ENCODE measurements at places on chromosomes 1 and 21. TPM values are rescaled to one million over a fixed set of nuclear protein-coding genes. Genes with fewer than 3 reads are reported as not detected.

Gene PGLYRP3
- not detected for total RNA-seq

Gene KCNE2
- not detected for total RNA-seq

Gene TCEA3
- total RNA-seq: 186 TPM

Gene ISG15
- 31.2 TPM for total RNA-seq

Gene ZNF593OS
- total RNA-seq: not detected

Gene PSEN2
- total RNA-seq: 28.7 TPM

Gene PADI3
- not detected for total RNA-seq

- DNase-seq: no peak
Measured at GRCh38 chr1:11780380-11781147, 18.6 kb downstream of the C1orf167 start.

GRCh38 chr1:212665241-212666115 is 34.2 kb downstream of the BATF3 start:
- peak; percentile 72 for DNase-seq

- DNase-seq: no peak
Measured at GRCh38 chr1:71222668-71223067, 141.8 kb upstream of the ZRANB2 start.

- no peak for DNase-seq
Measured at GRCh38 chr1:214471458-214471857, 79.9 kb downstream of the PTPN14 start.

DNA sequence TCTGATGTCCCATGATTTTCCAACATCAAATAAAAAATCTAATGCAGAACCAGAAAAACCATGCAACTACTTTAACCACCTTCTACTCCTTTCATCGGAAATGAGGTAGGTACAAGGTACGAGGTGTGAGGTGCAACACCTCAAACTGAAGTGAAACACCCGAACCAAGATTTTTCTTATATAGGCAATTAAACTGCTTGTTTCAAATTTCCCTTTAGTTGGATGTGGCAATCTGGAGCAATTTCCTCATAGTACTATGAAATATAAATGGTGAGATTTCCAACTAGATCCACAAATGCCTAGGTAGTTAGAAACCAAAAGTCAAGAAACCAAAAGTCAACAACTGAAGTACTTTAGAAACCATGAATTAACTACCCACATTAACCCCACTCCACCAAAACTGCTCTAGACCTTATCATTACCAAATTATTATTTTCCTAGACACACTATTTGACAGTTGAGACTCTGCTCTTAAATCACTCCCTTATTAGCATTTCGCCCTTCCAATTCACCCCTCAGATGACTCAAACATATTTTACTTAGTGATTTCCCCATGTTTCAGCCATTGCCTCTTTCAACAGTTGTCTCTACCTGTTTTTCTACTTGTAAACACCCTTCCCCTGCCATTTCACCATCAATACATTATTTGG is 37.8 kb downstream of the FUBP1 start:
- DNase-seq: no peak

- no peak for DNase-seq
Measured at GRCh38 chr1:83905315-83905907, 93.5 kb downstream of the TTLL7 start.

GRCh38 chr1:91603409-91603808 is 102.8 kb downstream of the CDC7 start:
- no peak for DNase-seq

DNA sequence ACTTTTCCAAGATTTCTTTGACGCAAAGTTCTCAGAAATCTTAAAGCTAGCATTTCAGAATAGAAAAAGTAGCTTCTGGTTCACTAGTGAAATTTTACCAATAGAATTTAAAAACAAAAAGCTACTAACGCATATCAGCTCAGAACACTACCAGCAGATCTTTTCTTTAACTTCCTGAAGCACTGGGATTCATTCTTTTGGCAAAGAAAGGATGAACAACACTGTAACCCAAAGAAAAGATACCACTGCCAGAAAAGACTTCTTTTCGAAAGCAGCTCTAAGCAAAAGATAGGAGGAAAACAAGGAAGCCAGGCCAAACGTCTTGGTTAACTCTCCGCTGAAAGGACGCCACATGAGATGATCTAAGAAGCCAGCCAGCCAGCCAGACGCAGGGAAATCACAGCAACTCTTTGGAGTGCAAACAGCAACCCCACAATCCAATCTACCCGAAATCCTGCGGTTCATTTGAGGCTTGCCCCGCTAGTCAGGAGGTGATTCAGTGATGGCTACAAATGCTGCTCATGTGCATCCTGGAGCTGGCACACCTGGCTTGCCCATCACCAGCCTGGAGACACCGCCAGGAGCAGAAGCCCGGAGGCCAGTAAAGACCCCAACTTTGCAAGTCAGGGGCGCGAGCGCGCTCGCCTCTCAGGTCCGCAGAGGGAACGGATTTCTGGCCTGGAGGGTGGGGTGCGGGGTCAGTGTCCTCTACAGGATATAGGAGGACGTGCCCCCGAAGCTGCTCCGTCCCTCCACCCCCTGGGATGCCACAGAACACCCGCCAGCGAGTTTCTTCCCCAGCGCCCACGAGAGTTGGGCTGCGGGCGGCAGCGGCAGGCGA is 812 bp downstream of the NBPF1 start:
- DNase-seq: peak; percentile 67

DNA sequence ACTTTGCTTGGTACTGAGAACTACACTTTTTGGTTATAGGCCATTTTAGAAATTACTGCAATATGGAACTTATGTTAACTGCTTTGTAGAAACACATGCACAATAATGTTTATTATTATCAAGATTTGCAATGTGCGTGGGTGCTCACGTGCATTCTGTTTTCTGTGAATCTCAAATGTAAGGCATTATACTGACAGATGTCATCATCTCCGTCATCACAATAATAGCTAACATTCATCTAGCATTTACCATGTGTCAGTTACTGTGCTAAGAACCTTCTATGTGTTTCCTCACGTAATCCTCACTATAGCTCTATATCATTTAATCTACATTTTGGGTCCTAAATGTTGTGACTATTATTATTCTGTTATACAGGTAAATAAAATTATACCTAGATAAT is 1214.8 kb upstream of the ADGRL4 start:
- no peak for DNase-seq

GRCh38 chr1:7691576-7691975 is 79.5 kb upstream of the VAMP3 start:
- DNase-seq: no peak

DNA sequence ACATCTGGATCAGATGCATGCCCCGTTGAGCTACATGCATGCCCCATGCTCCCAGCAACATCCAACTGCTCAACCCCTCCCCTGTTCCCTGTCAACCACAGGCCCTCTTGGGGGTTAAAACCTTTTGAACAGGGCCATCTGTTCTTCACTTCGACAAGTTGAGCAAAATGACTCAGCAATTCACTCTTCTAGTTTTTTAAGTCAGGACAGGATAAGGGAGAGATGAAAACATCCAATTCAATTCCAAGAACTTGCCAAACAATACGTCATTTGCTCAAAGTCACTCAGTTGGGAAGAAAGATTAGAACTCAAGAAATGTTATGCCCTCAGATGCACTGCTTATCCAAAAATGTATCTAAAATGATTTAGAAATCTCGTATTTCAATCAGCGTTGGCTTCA is 46.1 kb upstream of the MTF2 start:
- no peak for DNase-seq

DNA sequence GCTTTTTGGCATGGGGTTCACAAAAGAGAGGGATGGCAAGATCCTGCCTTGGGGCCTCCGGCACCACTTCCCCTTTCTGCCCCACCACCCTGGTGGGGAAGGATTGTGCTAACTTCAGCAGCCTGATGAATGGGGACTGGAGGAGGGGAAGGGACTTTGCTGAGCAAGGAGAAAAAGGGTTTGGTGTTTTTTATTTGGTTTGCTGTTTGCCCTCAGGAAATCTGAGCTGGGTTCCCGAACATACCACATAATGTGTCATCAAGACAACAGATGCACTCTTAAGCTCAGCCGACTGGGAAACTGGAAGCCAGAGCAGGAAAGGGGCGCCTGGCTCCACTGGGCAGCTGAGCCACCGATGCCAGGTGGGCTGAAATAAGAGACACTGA is 19.8 kb downstream of the OLFML2B start:
- DNase-seq: no peak

DNA sequence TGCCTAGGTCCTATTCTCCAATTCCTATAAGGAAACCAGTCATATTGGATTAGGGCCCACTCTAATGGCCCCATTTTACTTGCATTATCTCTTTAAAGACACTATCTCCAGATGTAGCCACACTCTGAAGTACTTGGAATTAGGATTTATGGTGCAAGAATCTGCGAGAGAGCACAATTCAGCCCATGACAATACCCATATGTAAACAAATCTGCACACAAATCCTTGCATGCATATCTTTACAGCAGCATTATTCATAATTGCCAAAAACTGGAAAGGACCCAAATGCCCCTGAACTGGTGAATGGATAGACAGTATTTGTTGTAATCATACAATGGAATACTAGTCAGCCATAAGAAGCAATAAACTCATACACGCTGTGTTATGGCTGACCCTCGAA is 229.8 kb upstream of the ADAMTS5 start:
- no peak for DNase-seq
